Activated CD8-positive, alpha-beta memory T cell treated with anti-CD3 and anti-CD28 coated beads, Interleukin-2, amount 50 U/mL, for 4 hours (primary cell): ENCODE measurements at places on chromosomes 12 and 14.
A peak's percentile ranks its signal among the peaks of the same experiment; 100 is the strongest.

DNA sequence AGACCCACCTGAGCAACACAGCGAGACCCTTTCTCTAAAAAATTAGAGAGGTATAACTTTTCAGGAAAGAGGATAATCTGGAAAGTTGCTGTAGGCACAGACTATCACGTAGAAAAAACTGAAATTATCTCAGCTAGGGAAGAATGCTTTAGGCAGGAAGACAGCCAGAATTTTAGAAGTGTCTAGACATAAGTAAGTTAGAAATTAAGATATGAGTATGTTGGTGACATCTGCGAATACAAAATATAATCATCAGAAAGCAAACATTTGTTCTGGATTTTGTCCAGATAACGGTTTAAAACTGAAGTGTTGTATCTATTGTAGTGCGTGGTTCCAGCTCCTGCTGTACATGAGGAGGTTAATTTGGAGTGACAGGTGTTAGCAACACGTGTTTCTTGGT is 123.2 kb downstream of the FBXL14 start:
- DNase-seq, result no peak

- DNase-seq, result no peak
These were observed 50.9 kb upstream of the TRAF3 start for GRCh38 chr14:102726191-102726949.

GRCh38 chr14:51614707-51615106 is 37.0 kb upstream of the FRMD6 start:
- no peak for DNase-seq

DNA sequence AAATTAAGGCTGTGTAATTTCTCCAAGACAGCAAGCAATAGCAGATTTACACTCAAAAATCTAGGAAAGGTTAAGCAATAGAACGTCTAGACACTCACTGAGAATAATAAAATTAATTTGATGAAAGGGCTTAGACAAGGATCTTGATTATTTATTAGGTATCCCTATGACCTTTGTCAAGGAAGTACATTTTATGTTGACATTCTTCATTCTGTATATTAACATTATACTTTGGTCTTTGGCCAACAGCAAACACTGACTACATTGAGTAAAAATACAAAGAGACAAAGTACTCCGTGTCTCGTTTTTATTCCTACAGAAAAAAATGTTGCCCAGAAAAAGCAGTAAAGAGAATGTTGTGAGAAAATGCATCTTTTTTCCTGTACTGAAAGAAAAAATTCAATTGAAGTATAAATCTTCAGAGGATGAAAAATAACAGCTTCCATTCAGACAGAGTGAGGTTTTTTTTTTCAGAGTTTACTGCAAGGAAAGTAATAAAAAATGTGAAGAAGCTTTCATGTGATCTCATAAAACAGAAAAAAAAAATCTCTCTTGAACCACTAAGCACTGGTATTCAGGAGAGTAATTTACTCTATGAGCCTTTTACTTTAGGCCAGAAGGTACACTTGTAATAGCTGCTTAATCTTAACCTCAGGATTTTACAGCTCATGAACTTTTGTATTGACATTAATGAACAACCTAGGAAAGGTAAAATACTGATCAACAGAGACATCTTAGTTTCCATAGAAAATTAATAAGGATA is 605.0 kb downstream of the FSCB start:
- DNase-seq, result no peak

DNA sequence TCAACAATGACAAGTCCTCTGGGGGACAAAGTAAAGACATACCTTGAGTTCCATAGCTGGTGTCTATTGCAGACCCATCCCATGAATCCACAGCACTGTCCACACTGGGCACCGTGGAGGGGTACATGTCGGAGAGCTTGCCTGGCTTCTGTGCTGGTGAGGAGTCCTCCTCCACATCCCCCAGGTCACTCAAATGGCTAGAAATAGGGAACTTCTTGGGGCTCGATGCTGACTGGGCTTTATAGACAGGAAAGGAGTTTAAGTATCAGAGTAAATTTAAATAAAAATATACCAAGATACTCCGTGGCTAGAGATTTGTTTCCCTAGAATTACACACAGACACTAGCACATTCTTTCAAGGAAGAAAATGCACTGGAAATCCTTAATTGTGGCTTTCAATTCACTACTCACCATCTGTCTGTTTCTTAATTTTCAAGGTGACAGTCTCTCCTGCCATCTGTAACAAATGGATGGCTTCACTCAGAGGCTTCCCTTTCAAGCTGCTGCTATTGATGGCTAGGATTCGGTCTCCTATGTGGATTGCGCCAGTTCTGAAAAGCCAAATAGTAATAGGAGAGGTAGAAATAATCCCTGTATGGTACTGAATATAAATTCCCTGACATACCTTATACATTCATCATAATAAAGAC is 90.1 kb downstream of the HELB start:
- DNase-seq, result no peak

- no peak for DNase-seq
These were observed 13.0 kb upstream of the SNAPC1 start for GRCh38 chr14:61749264-61749663.

GRCh38 chr14:33682760-33683159 is 268.1 kb downstream of the EGLN3 start:
- DNase-seq, result no peak

- DNase-seq, result no peak
These were observed 34.9 kb downstream of the RAB35 start for GRCh38 chr12:120081641-120082040.

- DNase-seq, result peak; percentile 35
These were observed 590 bp downstream of the DDIT3 start for GRCh38 chr12:57519796-57520052.

- DNase-seq, result no peak
These were observed 118.2 kb upstream of the TMCC3 start for GRCh38 chr12:94768398-94769046.

DNA sequence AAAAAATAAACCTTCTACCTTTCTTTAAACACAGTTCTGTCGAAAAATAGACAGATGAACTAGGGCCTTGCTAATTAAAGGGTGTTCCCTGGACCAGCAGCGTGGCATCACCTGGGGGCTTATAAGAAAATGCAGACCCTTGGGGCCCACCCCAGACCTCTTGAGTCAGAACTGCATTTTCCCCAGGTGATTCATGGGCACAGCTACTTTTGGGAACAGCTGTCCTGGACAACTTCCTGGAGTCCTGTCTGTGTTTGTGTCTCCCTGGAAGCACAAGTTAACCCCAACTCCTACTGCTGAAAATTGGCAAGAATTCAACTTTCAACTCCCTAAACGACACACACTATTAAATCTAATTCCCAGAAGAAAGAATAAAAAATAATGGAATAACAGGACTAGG is 17.8 kb downstream of the FBLN5 start:
- no peak for DNase-seq

- no peak for DNase-seq
These were observed 1.3 kb downstream of the ATP2A2 start for GRCh38 chr12:110282300-110282860.

GRCh38 chr14:92341791-92342190 is 18.8 kb downstream of the SLC24A4 start:
- peak; percentile 22 for DNase-seq

GRCh38 chr14:63562405-63562804 is 19.2 kb upstream of the PPP2R5E start:
- no peak for DNase-seq

DNA sequence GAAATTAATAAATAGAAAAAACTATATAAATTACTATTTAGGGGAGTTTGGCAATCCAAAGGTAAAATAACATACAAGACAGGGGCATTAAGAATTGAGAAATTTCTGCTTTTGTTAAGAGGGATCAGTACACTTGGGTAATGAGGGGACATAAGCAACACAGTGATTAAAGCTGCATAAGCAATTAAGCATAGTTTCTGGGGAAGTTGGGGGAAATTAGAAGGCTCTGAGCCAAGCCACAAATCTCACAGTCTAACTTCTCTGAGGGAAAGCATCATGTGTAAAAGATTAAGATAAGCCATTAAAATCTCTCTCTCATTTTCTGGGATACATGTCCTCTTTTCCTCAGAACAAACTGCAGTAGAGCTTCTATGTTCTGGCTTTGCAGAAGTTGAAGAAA is 533.9 kb upstream of the LRFN5 start:
- no peak for DNase-seq

- no peak for DNase-seq
These were observed 21.1 kb upstream of the CERS5 start for GRCh38 chr12:50188241-50188781.

- DNase-seq, result no peak
These were observed 553 bp upstream of the DAZAP2 start for GRCh38 chr12:51238037-51238509.

- no peak for DNase-seq
These were observed 318.9 kb downstream of the SNAPC1 start for GRCh38 chr14:62081012-62081612.

- DNase-seq, result no peak
These were observed 17.6 kb upstream of the NR4A1 start for GRCh38 chr12:52033446-52034140.

GRCh38 chr14:101216366-101217079 is 313.0 kb upstream of the RTL1 start:
- no peak for DNase-seq

DNA sequence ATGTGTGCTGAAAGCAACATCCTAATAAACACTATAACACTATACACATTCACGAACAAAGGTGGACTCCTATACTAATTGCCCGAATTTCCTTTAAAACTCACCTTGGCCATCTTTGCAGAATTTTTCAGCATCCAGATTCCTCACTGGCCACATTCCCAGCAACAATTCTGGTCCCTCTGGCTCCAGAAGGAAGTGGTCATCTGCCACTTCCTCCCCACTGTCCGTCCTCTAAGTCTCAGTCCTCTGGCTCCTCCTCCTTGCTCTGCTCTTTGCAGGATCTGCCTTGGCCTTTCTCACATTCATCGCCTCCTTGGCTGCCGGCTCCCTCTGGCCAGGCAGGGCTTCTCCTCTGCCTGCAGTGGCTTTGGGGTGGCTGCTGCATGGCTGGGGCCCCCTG is 426.0 kb downstream of the FUT8 start:
- DNase-seq, result no peak

DNA sequence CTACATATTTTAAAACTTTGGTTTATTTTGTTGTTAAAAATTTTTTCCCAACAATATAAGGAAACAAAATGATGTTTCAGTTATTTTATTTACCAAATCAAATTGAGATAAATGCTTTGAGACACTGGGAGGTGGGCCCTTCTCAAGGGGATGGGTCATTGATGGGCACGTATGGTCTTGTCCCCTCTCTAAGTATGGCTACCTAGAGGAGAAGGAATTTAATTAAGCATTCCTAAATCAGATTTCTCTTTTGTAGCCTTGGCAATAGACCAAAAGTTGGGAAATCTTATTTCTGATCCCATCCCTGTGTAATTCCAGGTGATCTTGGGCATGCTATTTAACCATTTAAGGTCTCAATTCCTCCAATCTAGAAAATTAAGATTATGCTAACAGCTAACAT is 79.0 kb downstream of the SCN8A start:
- DNase-seq, result no peak

DNA sequence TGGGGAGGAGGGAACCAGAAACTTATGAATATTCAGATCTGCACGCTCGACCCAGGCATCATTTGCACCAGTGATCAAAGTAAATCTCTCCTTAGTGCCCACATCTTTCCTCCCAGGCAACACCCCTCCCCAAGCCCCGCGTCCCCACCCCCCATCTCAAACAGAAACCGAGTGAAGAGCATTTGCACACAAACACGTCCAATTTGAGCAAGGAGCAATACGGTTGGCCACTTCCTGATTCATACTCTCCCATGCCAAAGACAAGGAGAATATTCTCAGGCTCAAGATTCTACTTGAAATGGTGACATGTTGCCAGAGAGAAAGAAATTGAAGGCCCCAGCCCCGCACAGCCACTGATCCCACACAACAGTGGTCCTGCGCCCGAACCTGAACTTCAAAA is 7.1 kb downstream of the FOXN3 start:
- no peak for DNase-seq

DNA sequence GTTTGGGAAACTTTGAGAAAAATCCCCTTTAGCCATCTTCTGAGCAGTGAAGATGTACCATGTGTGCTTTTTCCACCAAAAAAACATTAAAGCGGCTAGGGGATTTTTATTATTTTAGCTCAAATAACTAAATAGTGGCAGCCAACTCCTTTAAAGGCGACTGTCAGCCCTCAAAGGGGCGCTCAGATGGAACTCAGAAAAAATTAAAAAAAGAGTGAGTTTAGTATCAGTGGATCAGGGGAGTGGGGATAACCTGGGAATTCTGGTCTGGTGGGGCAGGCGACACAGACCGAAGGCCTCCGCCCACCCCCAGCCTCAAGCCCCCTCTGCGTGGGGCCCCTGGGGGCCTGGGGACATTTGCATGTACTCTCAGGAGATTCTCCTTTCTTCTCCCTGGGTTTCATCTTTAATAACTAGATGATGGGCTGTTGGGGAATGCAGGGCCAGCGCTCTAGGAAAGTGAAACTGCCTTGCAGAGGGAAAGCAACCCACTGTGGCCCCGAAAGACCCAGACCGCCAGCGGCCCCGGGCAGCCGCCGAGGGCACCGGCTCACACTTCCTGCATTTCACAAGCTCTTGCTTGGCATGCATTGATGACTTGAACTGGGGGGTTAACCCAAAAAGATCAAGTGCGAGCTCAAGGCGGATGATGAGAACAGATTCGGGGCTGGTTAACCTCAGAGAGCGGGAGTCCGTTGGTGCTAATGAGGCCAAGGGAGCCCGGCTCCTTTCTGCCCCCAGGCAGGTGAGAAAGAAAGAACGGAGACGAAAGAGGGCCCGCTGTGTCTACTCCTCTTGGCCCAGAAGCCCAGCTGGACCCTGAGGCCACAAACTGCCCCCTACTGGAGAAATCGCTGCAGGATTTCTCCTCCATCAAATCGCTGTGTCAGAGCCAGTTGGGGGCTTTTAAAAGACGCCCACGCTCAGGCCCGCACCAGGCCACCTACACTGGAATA is 7.3 kb upstream of the BATF start:
- peak; percentile 50 for DNase-seq

DNA sequence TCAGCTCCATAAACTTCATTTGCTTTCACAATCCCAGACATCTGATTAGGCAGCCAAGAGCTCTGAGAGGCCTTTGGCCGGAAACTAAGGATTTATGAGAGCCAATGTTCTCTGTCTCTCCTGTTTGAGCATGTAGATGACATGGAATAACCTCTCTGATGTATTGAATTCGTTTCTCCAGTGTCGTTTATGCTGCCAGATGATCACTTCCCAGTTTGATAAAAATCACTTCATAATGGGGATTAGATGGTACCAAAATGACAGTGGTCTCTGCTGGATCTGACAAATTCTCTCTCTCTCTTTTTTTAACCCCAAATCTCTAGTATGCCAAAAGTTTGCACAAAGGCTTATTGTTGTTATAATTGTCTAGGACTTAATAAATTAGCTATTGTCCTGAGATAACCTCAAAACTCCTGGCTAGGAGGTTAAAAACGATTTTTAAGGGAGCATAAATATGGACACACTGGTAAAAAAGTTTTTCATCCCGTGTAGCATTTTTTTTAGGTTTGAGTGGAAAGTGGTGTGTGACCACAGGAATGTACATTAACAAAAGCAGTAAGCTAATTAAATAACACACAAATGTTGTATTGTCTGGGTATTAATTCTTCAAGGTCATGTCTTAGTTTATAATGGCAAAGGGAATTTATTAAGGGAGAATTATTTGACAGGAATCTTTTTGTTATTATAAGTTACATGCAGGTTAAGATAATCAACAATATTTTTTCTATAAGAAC is 82.6 kb upstream of the USP44 start:
- DNase-seq, result no peak

GRCh38 chr14:68771631-68772030 is 21.2 kb downstream of the ZFP36L1 start:
- no peak for DNase-seq
